T-helper 2 cell (primary cell): ENCODE measurements at places on chromosomes 12 and 14.

GRCh38 chr12:120234643-120235368, 30.7 kb downstream of the PXN start:
- no peak for DNase-seq

DNA sequence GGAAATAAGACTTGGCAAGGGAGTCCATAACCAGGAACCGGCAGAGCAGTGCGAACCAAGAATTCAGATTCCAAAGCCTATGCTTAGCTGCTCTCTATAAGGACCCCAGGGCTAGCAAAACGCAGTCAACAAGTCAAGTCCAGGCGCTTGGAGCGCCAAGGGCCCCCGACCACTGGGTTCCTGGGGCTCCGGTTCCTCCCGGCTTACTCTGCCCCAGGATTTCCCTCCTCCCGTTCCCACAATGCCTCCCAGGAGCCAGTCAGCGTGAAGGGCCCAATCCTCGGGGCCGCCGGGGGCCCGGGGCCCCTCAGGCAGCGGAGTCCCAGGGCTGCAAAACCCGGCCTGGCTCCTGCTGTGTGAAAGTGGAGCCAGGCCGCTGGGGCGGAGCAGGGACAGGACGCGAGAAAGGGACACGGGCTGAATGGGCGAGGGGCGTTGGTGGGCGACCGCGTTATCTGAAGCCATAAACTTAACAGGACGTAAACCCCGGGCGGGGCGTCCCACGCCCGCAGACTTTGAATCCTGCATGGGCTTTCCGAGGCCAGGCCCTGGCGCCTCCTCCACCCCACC, 1.5 kb downstream of the KRT8 start:
- DNase-seq: peak; percentile 40

GRCh38 chr12:65941388-65941787, 117.1 kb downstream of the HMGA2 start:
- DNase-seq: no peak

- no peak for DNase-seq
Measured at GRCh38 chr12:118237052-118237665, 101.2 kb downstream of the PEBP1 start.

DNA sequence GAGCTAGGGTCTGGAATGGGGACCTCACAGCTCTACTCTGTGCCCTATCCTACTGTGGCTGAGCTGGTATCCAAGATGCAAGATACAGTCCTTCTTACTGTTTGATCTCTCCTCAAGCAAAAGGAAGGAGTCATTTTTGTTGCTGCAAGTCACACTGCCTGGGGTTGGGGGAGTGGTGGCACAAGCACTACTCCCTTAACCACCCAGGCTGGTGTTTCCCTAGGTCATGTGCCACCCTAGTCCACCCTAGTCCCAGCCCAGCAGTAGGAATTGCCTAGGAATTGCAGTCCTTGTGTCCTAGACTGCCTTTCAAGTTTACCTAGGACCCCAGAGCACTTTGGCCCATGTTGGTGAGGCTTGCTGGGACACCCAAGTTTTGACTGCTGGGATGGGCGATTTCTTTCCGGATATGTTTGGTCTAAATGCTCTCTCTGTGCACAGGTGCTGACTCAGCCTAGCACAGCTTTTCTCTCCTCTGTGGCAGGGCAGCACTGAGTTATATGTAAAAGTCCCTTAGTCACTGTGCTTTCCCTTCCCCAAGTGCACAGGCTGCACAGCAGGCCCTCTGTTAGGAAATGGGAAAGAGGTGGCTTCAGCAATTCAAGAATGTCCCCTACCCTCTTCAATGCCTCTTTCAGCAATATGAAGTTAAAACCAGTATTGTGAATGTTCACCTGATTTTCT, 54.9 kb downstream of the SLC6A15 start:
- DNase-seq: no peak

DNA sequence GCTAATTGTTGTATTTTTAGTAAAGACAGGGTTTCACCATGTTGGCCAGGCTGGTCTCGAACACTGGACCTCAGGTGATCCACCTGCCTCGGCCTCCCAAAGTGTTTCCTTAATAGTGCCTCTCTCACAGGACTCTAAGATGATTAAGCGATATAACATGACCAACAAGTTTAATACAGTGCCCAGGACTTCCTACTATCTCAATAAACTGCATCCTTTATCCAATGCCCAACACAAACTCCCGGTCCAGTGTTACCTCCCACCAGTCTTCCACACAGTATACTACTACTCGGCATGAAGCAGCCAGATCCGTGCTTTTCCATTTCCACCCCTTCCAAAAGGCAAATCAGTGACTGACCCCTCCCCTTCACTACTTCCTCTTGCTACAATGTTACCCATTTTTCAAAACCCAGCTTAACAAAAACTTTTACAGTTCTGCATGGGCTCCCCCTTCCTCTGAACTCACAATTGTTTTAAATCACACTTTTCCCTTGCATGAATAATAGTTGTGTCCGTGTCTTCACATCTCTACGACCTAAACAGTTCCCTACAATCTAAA, 900 bp downstream of the NOP2 start:
- DNase-seq: no peak

- no peak for DNase-seq
Measured at GRCh38 chr14:97120204-97120603, 323.0 kb downstream of the VRK1 start.

DNA sequence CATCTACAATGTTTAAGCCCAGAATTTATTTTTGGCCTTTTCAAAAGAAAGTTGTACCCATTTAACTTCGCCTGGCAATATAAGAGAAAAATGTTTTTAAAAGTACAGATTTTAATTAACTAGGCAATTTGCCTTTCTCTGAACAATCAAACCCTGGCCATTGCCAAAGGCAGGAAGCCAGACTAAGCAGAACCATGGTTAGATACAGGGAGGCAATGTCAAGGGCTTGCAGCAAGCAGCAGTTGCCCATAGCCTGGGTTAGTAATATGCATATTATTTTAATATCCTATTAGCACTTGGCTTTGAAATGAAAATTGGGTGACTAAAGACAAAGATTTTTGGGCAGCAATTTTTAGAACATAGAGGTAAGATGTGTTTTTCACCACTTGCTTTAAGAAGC, 51.1 kb upstream of the FRMD6 start:
- DNase-seq: no peak

- DNase-seq: no peak
Measured at GRCh38 chr14:25895740-25896139, 702.1 kb downstream of the NOVA1 start.

- no peak for DNase-seq
Measured at GRCh38 chr12:39331539-39332261, 111.2 kb downstream of the KIF21A start.

- no peak for DNase-seq
Measured at GRCh38 chr12:42756841-42757623, 167.5 kb upstream of the PRICKLE1 start.

- DNase-seq: no peak
Measured at GRCh38 chr12:116337312-116337711, 59.8 kb upstream of the MED13L start.

GRCh38 chr12:50708631-50709030, 55.3 kb upstream of the ATF1 start:
- DNase-seq: no peak

DNA sequence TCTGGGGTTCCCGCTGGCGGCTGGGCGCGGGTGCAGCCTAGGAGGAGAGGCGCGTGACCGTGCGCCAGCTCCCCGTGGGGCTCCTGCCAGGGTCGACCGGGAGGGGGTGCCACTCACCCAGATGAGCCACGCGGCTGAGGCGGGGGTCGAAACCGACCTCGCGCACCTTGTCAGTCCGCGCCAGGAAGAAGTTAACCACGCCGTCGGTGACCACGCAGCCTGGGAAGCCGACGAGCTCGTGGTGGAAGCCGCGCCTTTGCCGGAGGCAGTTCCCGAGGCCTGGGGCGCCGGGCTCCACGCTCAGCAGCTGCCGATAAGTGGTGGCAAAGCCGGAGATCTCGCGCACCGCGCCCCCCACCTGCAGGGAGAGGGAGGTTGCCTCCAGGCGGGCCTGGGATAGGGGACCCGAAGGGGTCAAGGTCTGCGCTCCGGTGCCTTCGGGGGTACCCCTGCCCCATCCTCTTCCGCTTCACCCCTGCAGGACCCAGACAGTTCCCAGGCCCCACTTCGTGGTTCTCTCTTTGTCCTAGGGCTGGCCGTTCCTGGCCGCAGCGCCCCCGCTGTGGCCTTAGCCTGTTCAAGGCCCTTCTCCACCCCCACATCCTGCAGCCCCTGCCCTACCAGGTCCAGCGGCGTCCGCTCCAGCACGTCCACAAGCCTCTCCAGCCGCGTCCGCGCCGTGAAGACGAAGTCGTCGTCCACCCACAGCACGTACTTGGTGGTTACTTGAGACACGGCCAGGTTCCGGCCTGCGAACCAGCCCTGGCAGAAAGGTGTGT, 5.3 kb downstream of the B4GALNT1 start:
- DNase-seq: no peak

DNA sequence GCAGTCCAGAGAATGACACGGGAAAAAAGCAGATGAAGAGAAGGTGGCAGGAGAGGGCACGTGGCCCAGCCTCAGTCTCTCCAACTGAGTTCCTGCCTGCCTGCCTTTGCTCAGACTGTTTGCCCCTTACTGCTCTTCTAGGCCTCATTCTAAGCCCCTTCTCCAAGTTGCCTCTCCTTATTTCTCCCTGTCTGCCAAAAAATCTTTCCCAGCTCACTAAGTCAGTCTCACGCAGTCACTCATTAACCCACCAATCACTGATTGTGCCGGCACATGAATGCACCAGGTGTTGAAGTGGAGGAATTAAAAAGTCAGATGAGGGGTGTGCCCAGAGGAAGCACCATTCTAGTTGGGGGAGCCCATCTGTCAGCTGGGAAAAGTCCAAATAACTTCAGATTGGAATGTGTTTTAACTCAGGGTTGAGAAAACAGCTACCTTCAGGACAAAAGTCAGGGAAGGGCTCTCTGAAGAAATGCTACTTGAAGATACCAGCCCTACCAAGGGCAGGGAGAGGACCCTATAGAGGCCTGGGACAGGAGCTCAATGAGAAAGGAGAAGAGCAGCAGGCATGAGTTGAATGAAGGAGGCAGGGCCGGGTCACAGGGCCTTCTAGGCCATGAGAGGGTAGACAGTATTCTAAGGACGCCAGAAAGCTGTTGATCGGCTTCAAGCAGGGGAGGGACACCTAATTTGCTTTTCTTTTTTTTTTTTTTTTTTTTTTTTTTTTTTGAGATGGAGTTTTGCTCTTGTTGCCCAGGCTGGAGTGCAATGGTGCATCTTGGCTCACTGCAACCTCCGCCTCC, 40.9 kb downstream of the DAD1 start:
- peak; percentile 59 for DNase-seq

- DNase-seq: no peak
Measured at GRCh38 chr12:47820631-47821345, 1.1 kb upstream of the HDAC7 start.

DNA sequence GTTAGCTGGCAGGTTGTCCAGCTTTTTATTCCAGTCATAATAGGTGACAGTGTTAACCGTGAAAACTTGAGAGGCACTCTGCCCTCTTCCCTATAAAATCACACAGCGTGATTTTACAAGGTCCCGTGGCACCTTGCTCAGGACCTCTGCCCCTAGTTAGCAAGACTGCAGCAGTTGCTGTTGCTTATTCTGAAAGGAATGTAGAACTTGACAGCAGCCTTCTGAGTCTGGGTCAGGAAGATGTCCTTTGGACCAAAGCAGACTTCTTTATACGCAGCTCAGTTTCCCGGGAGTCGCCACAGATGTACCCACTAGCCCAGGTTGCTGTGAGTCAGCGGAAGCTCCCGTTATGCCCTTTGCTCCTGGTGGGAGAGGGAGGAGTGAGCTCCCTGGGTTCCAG, 13.2 kb downstream of the PRKAB1 start:
- DNase-seq: no peak

DNA sequence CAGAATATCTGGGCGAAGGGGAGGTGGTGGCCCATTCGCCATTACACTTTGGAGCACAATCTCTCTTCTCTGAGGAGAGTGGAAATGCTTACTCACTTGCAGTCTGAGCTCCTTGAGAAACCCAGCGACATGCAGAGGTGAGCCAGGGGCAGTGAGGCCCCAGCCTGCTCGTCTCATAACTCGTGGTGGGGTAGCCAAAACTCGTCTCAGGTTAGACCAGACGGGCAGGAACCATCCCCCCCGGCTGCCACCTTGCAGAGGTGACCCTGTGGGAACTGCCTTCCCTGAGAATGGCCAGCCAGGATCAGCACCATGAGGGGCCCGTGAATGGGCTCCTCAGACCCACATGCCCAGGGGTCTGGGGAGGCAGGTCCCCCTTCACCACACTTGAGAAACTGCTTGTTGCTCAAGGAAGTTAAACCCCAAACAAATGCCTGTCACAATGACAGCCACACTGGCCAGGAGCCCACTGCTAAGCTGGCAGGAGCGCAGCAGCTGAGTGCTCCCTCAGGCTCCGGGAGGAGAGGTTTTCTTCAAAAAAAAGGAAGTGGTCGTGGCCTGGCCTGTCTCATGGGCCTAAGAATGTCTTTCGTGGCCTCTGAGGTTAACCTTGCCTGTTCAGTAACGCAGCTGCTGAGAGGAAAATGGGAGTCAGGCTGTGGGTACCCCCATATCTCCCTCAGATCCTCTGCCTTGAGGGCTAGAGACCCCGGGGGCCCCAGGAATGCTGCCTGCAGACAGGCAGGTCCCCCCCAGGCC, 9.2 kb upstream of the ALDH2 start:
- DNase-seq: no peak

- no peak for DNase-seq
Measured at GRCh38 chr14:23360496-23360895, 4.5 kb downstream of the EFS start.

DNA sequence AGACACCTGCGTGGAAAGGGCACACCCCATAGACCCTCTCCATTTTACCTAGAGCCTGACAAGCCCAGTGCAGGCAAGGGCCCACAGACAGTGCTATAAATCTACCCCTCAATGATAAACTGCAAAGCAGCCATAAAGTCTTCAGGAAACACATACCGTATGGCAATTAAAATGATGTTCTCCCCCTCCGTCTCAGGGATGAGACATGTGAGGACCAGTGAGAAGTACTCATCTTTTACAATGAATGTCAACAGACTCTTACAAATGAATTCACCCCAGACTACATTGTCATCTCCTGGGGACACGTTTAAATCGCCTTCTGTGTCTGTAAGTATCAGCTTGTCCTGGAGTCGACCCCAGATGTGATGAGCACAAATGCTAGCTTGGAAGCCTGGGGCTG, 362.7 kb downstream of the ADGRD1 start:
- no peak for DNase-seq

DNA sequence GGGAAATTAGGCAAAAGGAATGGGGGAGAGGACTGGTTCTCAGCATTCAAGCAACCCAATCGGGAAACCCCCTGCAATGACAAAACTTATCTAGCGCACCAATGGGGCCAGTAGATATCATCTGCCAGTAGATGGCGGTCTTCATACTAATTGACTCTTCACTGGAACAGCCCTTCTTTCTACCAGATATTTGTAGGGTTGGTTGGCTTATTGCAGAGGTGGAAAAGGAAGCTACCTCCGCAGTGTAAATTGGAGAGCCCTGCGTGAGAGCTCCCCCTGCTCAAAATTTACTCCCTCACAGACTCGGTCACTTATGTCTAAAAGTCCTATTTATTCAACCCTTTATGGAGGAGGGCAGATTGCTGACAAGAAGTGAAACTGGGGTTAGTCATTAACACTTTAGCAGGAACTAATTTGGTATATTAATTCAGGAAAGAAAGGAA, 166.1 kb upstream of the CCND2 start:
- no peak for DNase-seq
